Activated CD4-positive, alpha-beta T cell treated with anti-CD3 and anti-CD28 coated beads, Interleukin-2, amount 50 U/mL, for 1 hour (primary cell): ENCODE measurements at places on chromosomes 2 and 18.

GRCh38 chr18:34795070-34795732 lies 85.1 kb downstream of the DTNA start:
- no peak for DNase-seq

GRCh38 chr2:60634438-60634837 lies 81.0 kb upstream of the BCL11A start:
- DNase-seq, result no peak

DNA sequence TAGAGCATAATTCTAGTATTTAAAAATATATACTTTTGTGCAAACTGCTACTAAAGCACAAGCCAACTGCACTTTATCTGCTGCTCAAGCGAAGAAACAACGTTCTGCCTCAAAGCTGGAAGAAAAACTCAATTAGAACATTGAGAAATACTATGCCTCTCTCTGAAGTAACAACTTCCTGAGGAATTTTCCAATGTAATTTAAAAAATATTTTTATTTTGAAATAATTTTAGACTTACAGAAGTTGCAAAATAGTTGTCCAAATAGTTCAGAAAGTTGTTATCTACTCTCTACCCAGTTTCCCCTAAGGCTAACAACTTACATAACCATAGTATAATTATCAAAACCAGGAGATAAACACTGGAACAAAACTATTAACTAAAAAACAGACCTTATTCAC lies 12.3 kb upstream of the POLI start:
- no peak for DNase-seq

DNA sequence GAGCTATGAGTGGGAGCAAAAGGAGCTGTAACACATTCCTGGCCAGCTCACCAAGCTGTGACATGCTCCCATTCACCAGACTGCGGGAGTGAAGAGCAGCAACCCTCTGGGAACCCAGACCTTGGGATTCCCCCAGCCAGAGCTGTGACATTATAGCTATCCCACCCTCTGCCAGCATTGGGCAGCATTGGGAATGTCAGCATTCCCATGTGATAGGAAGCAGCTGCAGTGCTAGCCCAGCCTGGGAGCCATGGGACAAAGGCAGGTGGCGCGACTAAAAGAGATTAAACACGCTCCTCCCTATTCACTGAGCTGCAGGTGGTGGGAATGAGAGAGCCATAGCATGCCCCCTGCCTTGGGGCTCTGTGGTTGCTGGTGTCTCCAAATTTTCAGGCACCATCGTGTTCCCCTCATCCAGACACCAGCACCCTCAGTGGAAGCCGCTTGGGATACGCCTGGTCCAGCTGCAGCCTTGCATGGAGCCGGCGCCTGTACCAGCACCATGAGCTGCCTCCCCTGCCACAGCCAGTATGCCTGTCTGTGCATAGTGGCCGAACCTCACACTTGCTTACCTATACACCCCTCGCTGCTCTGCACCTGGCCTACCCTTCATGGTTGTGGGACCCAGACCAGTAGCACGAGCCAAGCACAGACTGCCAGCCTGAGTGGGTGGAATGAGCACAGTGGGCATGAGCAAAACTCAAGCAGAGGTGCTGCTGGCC lies 695.6 kb upstream of the GCFC2 start:
- DNase-seq, result no peak

DNA sequence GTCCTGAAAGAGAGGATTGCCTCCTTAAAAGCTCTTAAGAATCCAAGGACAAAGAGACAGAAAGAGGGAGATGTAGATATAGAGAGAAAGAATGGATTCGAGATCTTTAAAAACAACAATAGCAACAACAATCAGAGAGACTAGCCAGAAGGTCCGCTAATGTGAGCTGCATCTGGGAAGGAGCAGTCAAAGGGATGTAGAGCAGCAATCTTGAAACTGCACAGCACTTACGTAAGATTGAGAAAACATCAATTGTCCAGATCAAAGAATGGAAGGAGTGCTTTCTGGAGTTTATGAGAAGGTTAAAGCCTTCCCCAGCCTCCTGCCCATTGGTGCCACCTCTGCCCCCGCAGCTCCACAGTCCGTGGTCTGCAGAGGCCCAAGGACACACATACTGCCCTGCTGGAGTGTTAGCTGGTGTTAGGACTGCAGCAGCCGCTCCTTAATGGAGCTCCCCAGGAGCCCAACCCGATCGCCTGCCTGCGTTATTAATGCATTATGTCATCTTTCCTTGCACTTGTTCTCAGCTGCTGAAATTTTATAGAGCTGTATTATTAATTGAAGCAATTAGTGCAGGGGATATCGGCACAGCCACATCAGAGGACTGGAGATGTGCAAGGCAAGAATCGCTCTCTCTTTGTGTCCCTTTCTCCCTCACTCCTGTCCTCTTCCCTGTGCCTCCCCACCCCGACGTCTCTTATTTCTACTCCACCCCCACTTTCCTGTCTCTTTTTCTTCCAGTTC lies 94.2 kb upstream of the STPG4 start:
- no peak for DNase-seq

GRCh38 chr18:32629981-32630700 lies 142.7 kb downstream of the KLHL14 start:
- no peak for DNase-seq

- DNase-seq, result no peak
These were observed 127.3 kb upstream of the NYAP2 start for GRCh38 chr2:225272173-225272572.

GRCh38 chr18:48734460-48734859 lies 195.6 kb downstream of the CTIF start:
- no peak for DNase-seq

- no peak for DNase-seq
These were observed 110.3 kb downstream of the KCNF1 start for GRCh38 chr2:11022064-11022463.

DNA sequence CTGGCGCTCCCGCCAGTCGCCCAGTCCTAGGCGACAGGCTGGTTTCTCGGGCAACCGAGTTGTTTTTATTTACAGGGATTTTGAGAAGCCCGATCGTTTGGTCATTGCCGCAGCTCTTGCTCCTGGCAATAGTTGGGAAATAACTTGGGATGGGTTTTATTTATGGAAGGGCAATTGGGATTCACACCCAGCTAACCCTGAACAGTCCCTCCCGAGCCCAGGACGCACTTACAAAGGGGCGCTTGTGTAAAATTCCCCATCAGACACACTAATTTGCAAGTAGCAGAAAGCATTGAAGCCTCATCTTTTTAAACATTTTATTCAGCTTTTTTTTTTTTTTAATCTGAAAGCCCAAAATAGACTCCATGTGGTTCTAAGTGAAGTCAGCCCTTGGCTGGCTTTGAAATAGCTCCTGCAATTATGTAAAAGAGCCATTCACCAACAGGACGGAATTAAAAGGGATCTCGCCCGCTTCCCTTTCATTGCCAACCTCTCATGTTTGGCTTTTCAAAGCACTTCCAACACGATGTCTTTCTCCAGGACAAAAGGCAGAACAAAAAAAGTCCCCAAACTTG lies 3.6 kb upstream of the GBX2 start:
- no peak for DNase-seq

GRCh38 chr2:201661366-201661765 lies 18.1 kb upstream of the TMEM237 start:
- no peak for DNase-seq

- no peak for DNase-seq
These were observed 98.0 kb downstream of the CCDC138 start for GRCh38 chr2:108884619-108885018.

DNA sequence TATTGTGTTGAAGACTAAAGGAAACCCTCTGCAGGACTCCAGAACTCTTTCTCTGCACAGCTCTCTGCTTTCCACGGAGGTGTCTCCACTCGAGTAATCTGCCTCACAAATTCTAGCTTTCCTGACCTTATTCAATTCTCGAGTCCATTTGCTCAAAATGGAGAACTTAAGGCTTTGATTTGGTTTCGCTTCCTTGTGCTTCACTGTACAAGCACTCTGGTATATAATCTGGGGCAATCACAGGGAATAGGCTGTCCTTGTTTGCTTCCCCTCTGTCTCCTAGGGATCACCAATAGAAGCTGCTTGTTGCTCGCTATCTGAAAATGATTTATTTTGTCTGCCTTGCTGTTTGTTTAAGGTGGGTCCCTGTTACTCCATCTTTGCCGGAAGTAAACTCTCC lies 129.1 kb upstream of the DOCK10 start:
- no peak for DNase-seq

DNA sequence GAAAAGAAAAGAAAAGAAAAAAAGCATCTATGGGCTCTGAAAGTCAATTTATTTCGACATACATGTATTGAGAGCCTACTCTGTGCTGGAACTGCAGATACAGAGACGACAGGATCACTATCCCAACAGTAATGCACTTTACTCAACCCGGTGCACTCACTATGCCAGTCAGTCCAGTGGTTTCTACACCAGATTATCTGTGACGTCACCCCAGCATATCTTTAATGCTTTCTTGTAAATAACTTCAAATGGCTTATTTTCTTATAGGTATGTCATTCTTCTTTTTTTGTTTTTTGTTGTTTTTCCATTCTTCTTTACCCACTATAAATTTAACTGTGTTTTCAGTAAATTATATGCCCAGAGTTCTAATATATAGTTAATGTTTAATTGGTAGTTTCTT lies 800.0 kb upstream of the FANCL start:
- no peak for DNase-seq

DNA sequence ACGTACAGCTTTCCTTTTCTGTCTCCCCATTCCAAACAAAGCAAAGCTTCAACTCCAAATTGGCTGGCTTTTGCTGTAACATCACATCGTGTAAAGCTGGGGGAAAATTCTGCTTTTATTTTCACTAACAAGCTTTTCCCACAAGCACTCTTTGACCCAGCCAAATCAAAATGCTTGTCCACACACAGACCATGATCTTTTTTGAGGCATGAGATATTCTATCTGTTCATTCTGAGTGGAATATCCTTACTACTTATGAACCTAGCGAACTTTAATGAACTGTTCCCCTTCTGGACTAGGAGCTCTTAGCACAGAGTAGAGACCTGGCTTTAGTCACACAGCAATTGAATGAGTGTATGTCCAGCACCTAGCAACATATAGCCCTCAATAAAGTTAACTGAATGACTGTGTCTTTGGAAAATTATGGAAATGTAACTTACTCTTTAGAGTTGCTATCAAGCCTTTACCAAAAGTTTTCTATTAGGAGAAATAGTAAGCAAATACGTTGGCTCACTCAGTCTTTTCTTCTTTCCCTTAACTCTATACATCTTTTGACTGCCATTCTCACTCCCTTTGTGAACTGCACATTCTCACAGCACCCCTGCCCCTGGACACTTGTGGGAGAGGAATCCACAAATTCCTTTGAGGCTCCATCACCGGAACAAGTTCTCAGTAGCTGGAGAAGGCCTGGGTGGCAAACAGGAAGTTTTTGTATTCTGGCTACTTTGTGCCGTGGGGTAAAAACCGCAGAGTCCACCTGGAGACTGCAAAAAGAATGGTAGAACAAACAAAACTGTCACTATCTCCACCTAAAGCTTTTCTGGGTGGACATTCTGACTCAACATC lies 1.3 kb upstream of the UBE2E3 start:
- no peak for DNase-seq

DNA sequence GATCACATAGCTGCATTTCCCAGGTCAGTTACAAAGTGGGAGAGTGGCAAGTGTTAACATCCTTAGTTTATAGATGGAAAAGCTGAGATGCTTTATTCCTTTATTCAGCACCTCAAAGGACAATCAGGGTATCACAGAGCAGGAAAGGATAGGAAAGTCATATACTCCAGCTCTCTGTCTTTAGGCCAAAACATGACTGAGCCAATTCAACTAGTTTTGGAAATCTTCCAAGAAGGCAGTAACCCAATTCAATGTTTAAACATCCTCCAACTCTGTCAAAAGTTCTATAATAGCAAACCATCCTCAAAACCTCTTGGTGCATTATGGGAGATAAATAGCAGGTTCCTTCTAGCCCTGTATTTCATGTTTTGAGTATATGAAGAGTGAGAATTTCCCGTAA lies 25.2 kb downstream of the CASP8 start:
- no peak for DNase-seq

DNA sequence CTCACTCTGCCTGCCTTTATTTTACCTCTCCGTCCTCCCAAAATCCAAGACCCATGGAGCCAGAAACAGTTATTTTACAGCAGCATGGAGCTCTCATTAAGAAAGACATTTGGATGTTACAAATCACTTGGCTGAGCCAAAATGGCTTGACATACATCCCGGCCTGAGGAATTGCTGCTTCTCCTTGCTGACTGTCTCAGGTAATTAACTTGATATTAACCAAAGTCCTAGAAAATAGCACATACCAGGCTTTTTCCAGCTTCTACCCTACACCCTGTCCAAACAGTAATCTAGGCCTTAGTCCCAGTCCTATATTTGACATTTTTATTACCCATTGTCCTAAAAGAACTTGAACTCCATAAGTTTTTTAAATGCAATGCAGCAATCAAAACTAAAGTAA lies 205.0 kb downstream of the TMX3 start:
- no peak for DNase-seq

DNA sequence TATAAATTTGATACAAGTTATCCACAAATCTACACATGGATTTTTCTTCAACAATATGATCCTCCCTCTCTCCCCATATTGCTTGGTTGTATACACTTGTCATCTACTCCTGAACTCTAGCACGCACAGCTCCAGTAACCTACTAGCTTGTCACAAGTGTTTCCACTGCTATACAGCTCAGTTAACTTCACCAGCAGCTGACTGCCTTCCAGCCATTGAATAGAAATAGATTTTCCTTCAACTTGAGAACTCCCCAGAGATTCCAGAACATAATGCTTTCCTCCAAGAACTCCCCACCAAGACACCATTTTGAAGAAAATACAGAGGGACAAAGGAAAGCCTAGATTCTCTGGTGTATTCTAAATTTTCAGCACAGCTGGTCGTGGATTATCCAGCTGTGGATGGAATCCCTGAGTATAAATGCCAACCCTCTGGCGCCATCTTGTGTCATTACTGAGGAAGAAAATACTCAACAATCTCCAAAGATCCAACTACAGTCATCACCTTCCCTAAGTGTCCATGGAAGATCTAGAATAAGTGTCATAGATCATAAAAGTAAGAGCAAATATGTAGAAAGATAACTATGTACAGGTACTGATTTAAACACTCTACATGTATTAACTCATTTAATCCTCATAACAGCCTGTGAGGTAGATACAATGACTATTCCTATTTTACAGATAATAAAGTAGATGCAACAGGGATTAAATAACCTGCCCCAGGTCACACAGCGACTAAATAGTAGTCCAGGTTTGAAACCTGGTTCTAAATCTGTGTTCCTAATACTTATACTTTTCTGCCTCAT lies 156.7 kb downstream of the ARHGAP28 start:
- DNase-seq, result no peak

DNA sequence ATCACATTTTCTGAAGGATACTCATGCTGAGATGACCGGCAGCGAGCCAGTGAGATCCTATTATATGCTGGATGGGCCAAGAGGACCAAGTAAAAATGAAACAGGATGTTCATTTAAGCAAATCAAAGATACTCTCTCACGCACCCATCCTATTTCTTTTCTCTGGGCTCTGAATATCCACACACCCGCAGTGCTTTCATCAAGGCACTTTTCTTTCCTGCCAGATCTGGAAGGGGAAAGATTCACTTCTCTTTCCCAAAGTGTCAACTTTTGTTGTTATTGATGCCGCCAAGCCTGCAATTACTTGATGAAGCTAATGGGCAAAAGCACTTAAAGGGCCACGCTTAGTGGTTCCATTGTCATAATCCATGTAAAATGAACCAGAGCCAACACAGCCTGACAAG lies 191.9 kb upstream of the CHAC2 start:
- DNase-seq, result no peak
